Endothelial cell (in vitro differentiated cells): ENCODE measurements at places on chromosomes 2 and 18. TPM values are rescaled to one million over a fixed set of nuclear protein-coding genes. Genes with fewer than 3 reads are reported as not detected.

Gene GREB1L
- total RNA-seq, result 105 TPM

Gene ARHGEF33
- 0.69 TPM for total RNA-seq

Gene CEP76
- 9.3 TPM for total RNA-seq

- H3K4me1 ChIP-seq, result no peaks in the 10 kb centered on the region
- no peaks in the 10 kb centered on the region for H3K36me3 ChIP-seq
- DNase-seq, result no peak
- no peak overlapping the region for H3K4me3 ChIP-seq
- H3K27me3 ChIP-seq, result no peaks in the 10 kb centered on the region
Measured at GRCh38 chr18:28408528-28408927, 231.6 kb upstream of the CDH2 start.

GRCh38 chr2:113148606-113149552 is 21.5 kb downstream of the IL1RN start:
- H3K4me1 ChIP-seq, result no peaks in the 10 kb centered on the region
- H3K36me3 ChIP-seq, result no peaks in the 10 kb centered on the region
- no peak overlapping the region for H3K4me3 ChIP-seq
- no peak overlapping the region for H3K27ac ChIP-seq
- no peak for DNase-seq

DNA sequence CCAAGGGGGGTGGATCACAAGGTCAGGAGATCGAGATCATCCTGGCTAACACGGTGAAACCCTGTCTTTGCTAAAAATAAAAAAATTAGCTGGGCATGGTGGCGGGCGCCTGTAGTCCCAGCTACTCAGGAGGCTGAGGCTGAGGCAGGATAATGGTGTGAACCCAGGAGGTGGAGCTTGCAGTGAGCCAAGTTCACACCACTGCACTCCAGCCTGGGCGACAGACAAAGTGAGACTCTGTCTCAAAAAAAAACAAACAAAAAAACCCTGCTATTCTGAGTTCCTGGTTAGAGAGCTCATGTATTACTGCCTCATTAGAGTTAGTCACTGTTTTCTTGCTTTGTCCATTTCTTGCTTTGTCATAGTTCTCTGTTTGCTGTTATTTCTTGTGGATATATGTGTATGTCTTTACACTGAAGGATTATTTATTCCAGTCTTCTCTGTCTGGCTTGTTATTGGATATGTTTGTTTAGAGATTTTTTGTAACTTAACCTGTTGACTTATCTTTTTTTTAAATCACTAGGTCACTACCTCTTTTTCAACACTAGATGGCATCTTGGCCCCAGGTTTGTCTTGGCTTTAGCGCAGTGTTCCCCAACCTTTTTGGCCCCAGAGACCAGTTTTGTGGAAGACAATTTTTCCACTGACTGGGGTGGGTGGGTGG is 17.0 kb downstream of the TTLL4 start:
- peak overlapping the region; percentile 86 for H3K4me3 ChIP-seq
- peaks cover 19% of the 10 kb centered on the region for H3K4me1 ChIP-seq
- no peak overlapping the region for H3K27ac ChIP-seq
- H3K27me3 ChIP-seq, result peaks cover 1% of the 10 kb centered on the region

GRCh38 chr18:77127769-77128671 is 4.6 kb downstream of the MBP start:
- peaks cover 8% of the 10 kb centered on the region for H3K27me3 ChIP-seq
- peaks cover 4% of the 10 kb centered on the region for H3K36me3 ChIP-seq
- H3K4me1 ChIP-seq, result peaks cover 36% of the 10 kb centered on the region
- H3K27ac ChIP-seq, result no peak overlapping the region

- no peaks in the 10 kb centered on the region for H3K36me3 ChIP-seq
- DNase-seq, result no peak
- H3K4me1 ChIP-seq, result peaks cover 7% of the 10 kb centered on the region
- no peak overlapping the region for H3K27ac ChIP-seq
- peaks cover 3% of the 10 kb centered on the region for H3K27me3 ChIP-seq
Measured at GRCh38 chr2:226609366-226609765, 190.3 kb downstream of the IRS1 start.

DNA sequence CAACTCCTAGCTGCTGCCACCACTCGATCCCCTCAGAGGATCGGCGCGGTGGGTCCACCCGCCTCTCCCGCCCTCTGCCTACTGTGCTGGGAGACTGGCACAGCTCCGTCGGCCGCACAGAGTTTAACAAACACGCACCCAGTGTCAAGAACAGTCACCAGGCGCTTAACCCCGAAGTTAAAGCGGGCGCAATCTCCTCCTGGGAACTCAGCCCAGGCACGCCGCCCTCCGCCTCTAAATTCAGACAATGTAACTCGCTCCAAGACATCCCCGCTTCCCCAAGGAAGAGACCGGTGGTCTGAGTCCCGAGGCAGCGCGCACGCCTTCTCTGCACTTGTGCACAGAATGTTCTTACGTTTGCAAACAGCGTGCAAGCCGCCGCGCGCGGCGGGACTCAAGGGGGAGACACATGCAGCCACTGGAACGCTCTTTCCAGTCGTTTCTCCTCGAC is 533 bp downstream of the CXCR4 start:
- peaks cover 46% of the 10 kb centered on the region for H3K4me1 ChIP-seq
- H3K4me3 ChIP-seq, result peak overlapping the region; percentile 97
- peaks cover 30% of the 10 kb centered on the region for H3K36me3 ChIP-seq
- peak; percentile 46 for DNase-seq

Gene FAM237A
- total RNA-seq, result not detected

Gene C2orf66
- total RNA-seq, result 1.4 TPM

Gene PID1
- not detected for total RNA-seq

GRCh38 chr2:178194600-178195389 is 483 bp downstream of the OSBPL6 start:
- H3K4me3 ChIP-seq, result peak overlapping the region; percentile 90
- peaks cover 9% of the 10 kb centered on the region for H3K4me1 ChIP-seq
- H3K27ac ChIP-seq, result no peak overlapping the region
- peak; percentile 59 for DNase-seq
- peaks cover 7% of the 10 kb centered on the region for H3K27me3 ChIP-seq

GRCh38 chr2:171568089-171568488 is 45.8 kb downstream of the CYBRD1 start:
- H3K36me3 ChIP-seq, result no peaks in the 10 kb centered on the region
- DNase-seq, result no peak
- H3K4me3 ChIP-seq, result no peak overlapping the region
- no peak overlapping the region for H3K27ac ChIP-seq
- no peaks in the 10 kb centered on the region for H3K4me1 ChIP-seq
- peaks cover 2% of the 10 kb centered on the region for H3K27me3 ChIP-seq

DNA sequence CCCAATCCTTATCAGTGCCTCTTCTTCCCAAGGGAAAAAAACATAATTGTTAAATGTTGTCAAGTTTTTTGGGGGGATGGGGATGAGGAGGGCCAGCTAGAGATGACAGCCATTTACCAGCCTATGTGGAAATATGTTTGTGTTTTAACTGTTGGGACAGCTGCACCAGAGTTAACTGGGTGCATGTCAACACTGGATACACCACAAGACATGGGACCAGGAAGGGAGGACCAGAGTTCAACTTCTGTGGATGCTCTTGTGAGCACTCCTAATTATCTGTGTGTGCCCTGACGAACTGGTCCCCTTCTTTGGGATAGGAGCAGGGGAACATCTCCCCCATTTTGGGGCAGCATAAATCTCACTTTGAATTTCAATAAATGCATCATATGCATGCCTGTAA is 66.1 kb upstream of the FZD5 start:
- no peak overlapping the region for H3K27ac ChIP-seq
- H3K4me3 ChIP-seq, result no peak overlapping the region
- no peak for DNase-seq
- no peaks in the 10 kb centered on the region for H3K36me3 ChIP-seq
- H3K27me3 ChIP-seq, result peaks cover 3% of the 10 kb centered on the region

DNA sequence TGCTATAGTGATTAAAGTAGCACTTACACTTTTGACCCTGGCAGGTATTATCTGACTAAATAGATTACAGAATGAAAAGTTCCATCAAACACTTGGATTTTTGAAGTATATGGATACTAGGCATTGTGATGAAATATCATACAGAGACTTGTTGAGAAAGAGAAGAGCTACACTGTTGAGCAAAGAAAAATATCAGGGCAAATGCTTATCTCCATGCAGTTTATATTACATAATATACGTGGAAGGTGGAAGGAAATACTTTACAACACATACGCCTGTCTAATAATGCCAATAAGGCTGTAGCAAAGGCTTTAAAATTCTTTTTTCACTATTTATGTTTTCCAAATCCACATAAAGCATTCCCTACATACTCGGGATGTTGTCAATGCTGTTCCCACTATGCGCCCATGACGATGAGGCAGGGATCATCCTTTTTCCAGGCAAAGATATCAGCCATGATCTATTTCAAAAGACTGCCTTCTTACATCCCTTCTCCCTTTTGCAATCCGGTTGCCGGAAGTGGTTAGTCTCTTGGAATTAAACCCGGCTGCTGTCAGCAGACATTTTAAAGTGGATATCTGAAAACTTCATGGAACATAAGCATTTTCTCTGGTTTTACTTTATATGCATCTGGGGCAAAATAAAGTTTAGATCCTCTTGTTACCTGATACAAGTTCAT is 92.6 kb upstream of the ITGA4 start:
- H3K27me3 ChIP-seq, result no peaks in the 10 kb centered on the region
- DNase-seq, result no peak
- peaks cover 8% of the 10 kb centered on the region for H3K4me1 ChIP-seq
- H3K36me3 ChIP-seq, result no peaks in the 10 kb centered on the region
- H3K27ac ChIP-seq, result no peak overlapping the region

- DNase-seq, result peak; percentile 58
- H3K27me3 ChIP-seq, result peaks cover 3% of the 10 kb centered on the region
- no peaks in the 10 kb centered on the region for H3K36me3 ChIP-seq
- H3K27ac ChIP-seq, result no peak overlapping the region
Measured at GRCh38 chr18:3498698-3499471, 48.9 kb downstream of the TGIF1 start.

GRCh38 chr2:233032551-233033320 is at the start of gene NEU2:
TSS of gene NEU2 (plus strand) at chr2:233032672. CDS start at chr2:233032672, 0 bp downstream.
- no peaks in the 10 kb centered on the region for H3K4me1 ChIP-seq
- peaks cover 3% of the 10 kb centered on the region for H3K27me3 ChIP-seq
- H3K27ac ChIP-seq, result no peak within 1 kb of the TSS
- H3K36me3 ChIP-seq, result no peaks in the 10 kb centered on the region

- peaks cover 4% of the 10 kb centered on the region for H3K27me3 ChIP-seq
- DNase-seq, result no peak
- no peak overlapping the region for H3K27ac ChIP-seq
- peaks cover 5% of the 10 kb centered on the region for H3K4me1 ChIP-seq
Measured at GRCh38 chr2:44918095-44918775, 23.3 kb upstream of the SIX3 start.

- peaks cover 42% of the 10 kb centered on the region for H3K4me1 ChIP-seq
- no peak overlapping the region for H3K4me3 ChIP-seq
- peaks cover 9% of the 10 kb centered on the region for H3K27me3 ChIP-seq
- H3K27ac ChIP-seq, result no peak overlapping the region
- DNase-seq, result no peak
Measured at GRCh38 chr18:58896268-58896667, 31.6 kb downstream of the ZNF532 start.

Gene ADAM23
- total RNA-seq, result 12.0 TPM

Gene ATOH8
- total RNA-seq, result 1.8 TPM

DNA sequence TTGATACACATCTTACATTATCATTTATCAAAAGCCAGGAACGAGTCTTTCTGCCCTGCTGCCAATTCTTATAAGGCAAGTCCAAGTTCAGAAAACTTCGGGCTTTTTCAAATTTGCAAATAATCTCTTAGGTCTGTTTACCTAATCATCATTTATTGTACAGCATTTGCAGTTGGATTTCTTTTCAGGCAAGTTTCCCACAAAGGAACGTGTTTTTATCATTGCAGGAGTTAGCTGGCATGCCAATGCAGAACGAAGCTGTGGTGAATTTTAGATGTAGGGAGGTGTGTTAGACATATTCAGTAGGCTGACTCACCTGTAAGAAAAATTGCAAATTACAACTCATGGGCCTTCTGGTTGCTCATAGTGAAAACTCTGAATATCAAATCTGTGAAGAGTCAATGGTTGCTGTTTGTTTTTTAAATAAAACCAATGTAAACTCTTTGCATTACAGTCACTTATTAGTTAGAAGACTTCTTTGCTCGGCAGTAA is 209.6 kb downstream of the SRBD1 start:
- no peaks in the 10 kb centered on the region for H3K36me3 ChIP-seq
- no peak overlapping the region for H3K27ac ChIP-seq
- H3K4me1 ChIP-seq, result no peaks in the 10 kb centered on the region
- DNase-seq, result no peak

DNA sequence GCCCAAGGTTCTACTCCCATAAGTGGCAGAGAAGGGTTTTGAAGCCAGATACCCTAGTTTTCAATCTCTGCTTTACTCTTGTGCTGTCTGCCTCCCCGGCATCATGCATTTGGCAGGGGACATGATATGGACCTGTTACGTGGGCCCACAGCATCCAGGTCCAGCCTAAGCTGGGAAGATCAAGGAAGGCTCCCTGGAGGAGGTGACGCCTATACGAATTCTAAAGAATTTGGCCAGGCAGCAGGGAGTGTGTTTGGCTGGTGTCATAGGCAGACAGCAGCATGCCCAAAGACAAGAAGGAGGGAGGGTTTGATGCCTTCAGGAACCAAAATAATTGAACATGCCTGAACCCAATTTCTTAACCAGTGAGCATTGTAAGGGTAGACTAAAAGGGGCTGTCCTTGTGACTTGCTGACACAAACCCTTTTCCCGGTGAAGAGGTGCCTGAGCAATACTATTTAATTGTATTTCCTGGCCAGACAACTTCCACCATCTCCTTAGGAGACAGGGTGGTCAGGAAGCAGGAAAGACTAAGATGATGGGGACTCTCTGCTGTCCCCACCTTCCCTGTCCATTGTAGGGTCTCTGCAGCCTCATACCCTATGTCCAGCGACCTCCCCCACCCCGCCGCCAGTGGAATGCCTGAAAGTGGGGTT is 21.3 kb downstream of the NRP2 start:
- peak overlapping the region; percentile 58 for H3K4me3 ChIP-seq
- peaks cover 14% of the 10 kb centered on the region for H3K27me3 ChIP-seq
- DNase-seq, result no peak
- peaks cover 35% of the 10 kb centered on the region for H3K36me3 ChIP-seq

Gene EFEMP1
- total RNA-seq, result 2.3 TPM

Gene SCLY
- 17.7 TPM for total RNA-seq

Gene UPP2
- total RNA-seq, result not detected

Gene DUSP19
- 2.4 TPM for total RNA-seq

DNA sequence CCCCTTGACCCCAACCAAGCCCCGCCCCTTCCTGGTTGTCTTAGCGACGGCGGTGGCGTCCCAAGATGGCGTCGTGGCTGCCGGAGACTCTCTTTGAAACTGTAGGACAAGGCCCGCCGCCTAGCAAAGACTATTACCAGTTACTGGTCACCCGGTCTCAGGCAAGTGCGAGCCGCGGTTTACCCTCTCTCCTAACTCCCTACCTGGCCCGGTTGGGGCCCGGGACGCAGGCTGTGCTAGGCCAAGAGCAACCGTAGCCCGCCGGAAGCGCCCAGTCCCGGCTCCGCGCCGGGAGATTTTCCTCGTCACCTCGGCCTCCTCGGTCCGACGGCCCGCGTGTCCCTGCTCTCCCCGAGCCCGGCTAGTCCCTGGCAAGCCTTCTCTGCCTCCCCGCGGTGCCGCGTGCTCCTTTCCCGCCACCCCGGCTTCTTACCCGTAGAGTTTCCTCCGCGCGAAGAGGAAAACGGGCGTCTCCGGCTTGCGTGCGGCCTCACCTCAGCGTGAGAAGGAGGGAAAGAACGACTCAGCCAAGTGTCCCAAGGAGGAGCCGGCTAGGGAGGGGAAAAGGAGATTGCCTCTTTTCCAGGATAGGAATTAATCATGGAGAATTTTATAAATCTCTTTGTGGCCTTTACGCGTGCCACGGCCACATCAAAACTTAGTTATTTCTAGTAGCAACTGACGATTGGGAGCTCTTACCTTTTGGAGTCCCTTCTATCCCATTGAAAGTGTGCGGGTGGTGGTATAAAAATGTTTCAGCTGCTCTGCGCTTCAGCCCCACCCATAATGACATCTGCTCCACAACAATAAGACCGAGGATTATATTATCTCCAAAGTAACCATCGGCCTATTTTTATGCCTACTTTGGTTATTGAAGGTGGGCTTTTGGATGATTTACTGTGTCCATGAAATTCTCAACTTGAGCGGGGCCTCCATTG is at the start of gene FBXO36:
Gene FBXO36, plus strand, starts transcription at position 55 of the 938 bp plus-strand sequence. Its CDS starts 11 bp downstream, at position 66.
- H3K27me3 ChIP-seq, result peaks cover 19% of the 10 kb centered on the region
- H3K36me3 ChIP-seq, result peaks cover 10% of the 10 kb centered on the region
- H3K4me1 ChIP-seq, result peaks cover 24% of the 10 kb centered on the region
- DNase-seq, result peak; percentile 85
